ENCODE measurements at places on chromosomes 16 and 17.

DNA sequence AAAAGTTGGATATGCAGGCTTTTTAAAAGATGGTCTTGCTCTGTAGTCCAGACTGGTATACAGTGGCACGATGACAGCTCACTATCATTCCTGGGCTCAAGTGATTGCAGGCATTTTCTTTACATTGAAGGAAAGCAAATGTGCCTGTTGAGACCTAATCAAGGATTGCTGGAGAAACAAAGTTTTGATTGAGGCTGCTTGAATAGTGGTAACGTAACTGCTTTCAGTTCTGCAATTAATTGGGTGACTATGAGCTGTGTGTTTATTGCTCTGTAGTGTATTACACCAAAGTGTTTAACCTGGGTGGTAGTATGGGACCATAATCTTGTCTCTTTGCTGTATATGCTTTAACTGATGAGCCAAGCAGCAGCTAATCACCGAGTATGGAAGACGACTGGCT lies 2.3 kb downstream of the UBB start:
- no peak for DNase-seq

GRCh38 chr16:13864689-13865088 lies 55.3 kb upstream of the ERCC4 start:
- peak; percentile 3 for DNase-seq

- no peak for DNase-seq
These were observed 9.4 kb downstream of the RAB40B start for GRCh38 chr17:82689077-82689476.

DNA sequence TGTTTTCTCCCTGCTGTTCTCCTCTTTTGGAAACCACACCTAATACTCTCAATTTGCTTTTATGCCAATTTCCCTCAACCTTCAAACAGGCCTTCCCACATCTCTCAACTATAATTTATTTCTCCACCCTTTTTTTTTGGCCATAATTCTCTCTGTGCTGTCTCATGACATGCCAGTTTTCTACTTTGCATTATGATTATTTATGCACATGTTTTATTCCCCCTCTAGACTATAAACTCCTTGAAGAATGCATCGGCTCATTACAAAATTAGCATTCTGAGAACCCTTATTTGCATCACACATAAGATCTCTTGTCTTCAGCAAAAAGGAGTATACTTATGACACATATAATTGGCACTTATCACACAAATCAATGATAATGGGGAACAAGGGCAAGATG lies 10.9 kb upstream of the LYRM9 start:
- DNase-seq, result no peak

DNA sequence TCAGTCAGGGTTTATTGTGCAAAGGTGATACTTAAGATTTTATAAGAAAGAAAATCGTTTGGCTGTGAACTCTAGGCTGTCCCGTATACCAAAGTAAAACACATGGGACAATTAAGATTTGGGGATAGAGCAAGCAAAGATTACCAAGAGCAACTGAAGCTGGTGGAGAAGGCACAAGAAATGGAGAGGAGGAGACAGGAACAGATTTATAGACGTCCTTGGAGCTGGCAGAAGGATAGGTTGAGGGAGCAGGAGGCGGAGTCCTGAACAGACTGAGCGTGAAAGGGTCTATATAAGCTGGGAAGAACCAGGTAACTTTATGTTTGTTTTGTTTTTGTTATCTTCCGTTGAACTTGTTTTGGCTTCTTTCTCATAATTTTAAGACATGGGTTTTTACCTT lies 3.8 kb downstream of the TNRC6C start:
- no peak for DNase-seq

- DNase-seq, result no peak
These were observed 670.0 kb downstream of the MAF start for GRCh38 chr16:78930561-78930960.

DNA sequence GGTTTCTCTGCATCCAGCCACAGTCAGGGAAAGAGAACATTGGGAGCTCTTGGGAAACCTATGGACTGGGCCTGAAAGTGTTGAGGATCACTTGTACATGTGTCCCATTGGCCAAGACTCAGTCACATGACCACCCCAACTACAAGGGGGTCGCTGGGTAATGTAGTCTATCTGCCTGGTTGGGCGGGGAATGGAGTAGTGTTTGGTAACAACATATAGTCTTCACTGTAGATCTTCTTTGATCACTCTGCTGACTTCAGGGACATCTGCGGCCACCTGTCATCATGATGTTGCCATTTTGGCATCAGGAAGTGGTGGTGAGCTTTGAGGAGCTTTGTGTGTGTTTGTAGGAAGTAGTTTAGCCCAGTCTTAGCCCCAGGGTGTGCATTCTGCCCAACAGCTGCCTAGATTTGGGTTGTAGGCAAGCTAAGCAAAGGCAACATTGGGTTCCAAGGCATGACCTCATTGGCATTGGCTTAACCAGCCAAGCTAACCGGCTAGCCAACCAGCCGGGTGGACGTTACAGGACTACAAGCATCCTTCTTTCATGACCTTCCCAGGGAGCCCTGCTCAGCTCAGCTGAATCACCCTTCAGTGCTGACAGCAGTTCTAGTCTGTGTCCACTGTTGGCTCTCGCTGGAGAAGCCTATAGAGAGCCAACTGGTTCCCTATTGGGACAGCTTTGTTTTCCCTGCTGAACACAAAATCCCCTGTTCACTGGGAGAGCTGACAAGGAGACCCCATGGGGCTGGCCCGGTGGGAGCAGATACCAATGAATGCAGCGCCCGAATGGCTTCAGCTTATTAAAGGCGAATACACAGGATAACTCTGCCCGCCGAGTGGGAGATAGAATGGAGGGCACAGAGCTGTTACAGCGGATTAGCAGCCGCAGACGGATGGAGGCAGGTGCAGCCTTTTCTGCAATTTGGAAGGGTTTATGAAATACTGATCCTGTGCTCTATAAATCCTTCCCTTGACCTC lies 178.6 kb downstream of the NTN1 start:
- DNase-seq, result no peak

GRCh38 chr16:79721270-79721669 lies 120.7 kb upstream of the MAF start:
- DNase-seq, result no peak

GRCh38 chr16:30473231-30474073 lies 910 bp downstream of the ITGAL start:
- DNase-seq, result no peak

- DNase-seq, result no peak
These were observed 51.1 kb upstream of the NDRG4 start for GRCh38 chr16:58448890-58449289.

GRCh38 chr16:86919578-86920305 lies 341.4 kb downstream of the FOXL1 start:
- DNase-seq, result no peak

GRCh38 chr17:66941249-66941648 lies 23.3 kb upstream of the CACNG4 start:
- DNase-seq, result no peak

DNA sequence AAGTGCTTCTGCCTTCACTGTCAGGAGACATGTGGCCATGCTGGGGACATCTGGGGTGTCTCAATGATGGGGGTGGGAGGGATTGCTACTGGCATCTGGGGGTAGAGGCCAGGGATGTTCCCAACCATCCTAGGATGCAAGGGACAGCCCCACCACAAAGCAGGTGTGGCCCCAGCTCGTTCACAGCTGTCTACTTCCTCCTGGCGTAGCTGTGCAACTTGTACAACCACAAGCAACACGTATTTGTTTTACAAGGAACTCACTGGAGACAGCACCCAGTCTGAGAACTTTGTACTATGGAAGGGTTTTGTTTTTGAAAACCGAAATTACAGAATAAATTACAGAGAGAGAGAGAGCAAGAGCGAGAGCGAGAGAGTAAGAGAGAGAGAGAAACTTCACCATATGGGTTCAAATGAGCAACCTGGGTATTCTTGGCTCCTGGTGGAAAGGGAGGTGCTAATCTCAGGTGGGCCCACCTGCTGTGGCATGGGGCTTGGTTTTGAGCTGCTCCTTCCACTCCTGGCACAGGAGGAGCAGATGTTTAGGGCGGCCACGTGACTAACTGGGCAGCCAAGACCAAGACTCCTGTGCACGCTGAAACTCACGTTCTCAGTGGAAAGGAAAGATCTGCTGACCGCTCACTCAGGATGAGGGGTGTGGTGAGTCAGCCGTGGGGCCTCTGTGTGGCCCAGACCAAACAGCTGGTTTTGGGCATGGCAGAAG lies 17.5 kb upstream of the TNFRSF13B start:
- DNase-seq, result no peak

GRCh38 chr16:24516900-24517669 lies 22.3 kb upstream of the RBBP6 start:
- DNase-seq, result peak; percentile 84

DNA sequence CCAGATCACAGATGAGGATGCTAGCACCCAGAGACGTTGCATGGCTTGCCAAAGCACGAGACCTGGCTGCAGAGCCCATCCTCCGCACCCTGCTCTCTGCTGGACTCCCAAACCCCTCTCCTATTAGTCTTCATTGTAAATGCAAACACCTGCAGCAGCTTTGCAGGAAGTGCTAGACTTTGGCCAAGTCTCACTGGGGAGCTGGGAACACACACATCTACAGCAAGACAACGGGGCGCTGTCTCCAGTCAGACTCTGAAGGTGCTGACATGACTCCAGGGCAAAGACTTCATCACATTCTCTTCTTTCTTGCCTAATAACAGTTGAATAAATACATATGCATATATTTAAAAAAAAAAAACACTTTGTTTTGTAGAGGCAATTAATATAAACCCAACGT lies 43.8 kb downstream of the CYTH1 start:
- no peak for DNase-seq
